ENCODE measurements at places on chromosomes 11 and 22.

DNA sequence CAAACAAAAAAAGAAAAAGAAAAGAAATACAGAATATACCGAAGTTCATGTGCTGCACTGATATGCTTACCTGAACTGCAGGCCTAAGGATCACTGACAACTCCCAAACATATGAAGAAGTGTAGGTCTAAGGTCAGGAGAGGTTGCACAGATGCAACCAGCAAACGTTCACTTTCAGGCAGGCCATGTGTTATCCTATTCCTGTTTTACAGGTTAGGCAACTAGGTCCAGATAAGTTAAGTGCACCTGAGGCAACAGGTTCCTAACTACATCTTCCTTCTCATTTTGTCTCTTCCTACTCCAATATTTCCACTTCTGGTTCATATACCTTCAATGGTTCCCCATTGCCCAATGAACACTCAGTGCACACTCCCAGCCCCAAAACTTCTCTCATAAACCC is 15.1 kb downstream of the PI4KA start:
- DNase-seq: no peak

- no peak for DNase-seq
Observed at GRCh38 chr11:78192223-78192719, 3.6 kb downstream of the USP35 start.

DNA sequence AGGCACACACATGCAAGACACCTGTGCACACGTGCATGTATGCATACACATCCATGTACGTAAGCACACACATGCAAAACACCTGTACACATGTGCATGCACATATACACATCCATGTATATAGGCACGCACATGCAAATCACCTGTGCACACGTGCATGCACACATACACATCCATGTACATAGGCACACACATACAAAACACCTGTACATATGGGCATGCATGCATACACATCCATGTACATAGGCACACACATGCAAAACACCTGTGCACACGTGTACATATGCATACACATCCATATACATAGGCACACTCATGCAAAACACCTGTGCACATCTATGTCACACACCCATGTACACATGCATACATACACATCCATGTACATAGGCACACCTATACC is 458.3 kb downstream of the TBC1D22A start:
- no peak for DNase-seq

DNA sequence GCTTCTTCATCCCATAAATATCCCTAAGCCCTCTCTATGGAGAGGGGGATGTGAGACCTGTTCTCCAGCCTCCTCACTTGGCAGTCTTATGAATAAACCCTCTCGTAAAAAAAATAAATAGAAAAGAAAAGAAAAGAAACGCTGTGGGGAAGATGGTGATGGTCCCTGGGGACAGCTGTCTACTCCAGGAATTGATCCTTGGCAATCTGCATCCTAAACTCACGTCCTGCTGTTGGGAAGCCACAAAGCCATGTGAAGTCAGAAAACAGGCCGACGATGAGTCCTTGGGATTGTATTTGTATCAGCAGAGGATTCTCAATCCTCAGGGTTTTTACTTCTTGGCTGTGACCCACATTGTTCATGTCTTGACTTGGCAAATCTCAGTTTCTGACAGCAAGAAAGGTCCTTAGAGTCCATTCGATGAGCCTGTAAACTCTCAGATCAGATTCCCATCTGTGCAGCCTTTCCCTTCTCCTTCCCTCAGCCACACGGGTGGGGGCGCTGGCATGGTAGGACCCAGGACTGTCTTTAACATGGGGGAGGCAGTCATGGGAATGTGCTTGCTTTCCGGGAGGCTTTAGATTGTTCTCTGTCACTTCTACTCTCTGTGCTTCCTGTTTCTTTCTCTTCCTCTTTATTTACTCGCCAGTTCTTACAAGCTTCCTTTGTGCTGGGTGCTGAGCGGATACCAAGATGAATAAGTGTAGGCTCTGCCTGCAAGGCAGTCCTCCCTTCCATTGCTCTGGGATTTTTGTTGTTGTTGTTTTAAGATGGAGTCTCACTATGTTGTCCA is 24.9 kb downstream of the TCP11L1 start:
- no peak for DNase-seq

GRCh38 chr11:77421041-77421723 is 52.7 kb downstream of the PAK1 start:
- no peak for DNase-seq

GRCh38 chr22:47165338-47166032 is 403.0 kb downstream of the TBC1D22A start:
- DNase-seq: no peak

GRCh38 chr11:117564321-117564720 is 232.7 kb downstream of the DSCAML1 start:
- no peak for DNase-seq

- DNase-seq: no peak
Observed at GRCh38 chr11:110830344-110830743, 118.1 kb upstream of the ARHGAP20 start.

- DNase-seq: no peak
Observed at GRCh38 chr22:17944256-17944655, 80.1 kb downstream of the MICAL3 start.

DNA sequence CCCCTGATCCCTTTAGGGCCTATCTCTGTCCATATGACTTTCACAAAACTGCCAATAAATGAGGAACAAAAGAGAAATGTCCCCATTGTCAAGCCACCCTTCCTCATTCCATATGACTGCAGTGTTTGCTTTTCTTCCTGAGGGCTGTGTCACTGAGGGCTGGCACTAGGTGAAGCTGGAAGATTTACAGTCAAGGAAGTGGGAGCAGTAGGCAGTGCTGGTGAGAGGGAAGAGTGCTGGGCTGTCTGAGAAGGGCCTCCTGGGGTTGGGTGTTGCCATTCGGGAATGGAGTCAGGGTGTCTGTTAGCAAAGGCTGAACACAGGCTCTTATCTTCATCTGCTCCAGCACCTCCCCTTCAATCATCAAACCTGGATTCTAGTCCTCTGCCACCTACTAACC is 30.9 kb downstream of the INSC start:
- no peak for DNase-seq

- no peak for DNase-seq
Observed at GRCh38 chr22:43774318-43774915, 37.7 kb downstream of the EFCAB6 start.

DNA sequence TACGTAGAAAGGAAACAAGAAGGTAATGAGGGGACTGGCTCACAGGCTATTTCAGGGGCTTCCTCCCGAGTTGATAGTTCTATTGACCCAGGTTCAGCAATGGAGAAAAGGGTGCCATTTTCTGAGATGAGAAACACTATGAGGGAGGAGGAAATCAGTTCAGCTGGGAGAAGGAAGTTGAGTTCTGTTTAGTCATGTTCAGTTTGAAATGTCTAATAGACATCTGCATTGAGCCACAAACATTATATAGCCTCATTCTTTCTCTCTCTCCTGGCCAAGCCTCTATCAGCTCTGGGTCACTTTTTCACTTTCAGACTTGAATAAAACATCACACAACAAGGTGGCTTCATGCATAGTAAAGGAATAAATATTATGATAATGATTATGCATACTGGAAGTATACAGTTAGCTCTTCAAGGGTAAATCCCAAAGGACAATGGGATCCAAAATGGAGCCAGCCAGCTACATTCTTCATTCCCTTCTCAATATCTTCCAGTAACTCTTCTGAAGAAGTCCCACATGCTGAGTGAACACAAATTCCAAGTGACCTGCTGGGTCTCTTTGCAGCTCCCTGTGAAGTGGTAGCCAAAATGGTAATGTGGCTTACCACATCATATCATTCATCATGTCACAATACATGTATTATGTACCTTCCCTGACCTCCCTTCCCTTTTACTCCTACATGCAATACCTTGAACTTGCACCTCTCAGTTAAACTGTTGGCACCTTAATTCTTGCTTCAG is 80.9 kb upstream of the CD44 start:
- DNase-seq: no peak

DNA sequence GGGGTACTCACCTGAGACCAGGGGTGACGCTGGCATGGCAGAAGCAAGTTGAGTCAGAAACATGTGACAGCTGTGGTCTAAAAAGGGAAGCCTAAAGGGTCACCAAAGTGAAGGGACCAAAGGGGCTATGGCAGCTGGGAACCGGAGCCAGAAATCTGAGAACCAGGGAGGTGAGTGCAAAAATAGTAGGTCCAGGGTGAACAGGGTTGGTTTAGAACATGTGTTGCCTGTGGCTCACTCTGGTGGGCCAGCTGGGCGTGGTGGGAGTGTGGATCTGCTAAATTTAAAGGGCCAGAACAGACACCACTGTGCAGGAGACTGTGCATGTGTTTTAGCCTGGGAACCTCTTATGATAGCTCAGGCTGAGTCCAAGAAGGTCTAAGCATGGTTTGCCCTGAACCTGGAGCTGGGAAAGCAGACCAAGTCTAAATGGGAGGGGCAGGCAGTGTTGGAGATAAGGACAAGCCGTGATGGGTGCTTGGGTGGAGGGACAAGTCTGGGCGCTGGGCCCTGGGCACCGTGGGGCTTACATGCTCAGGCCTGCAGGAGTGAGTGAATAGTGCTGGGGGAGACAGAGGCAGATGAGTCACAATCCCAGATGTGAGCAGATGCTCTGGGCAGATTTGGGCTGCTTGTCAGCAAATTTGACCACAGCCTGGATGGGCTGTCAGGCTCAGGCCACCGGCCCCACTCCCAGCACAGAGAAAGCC is 41.4 kb upstream of the ZBED5 start:
- DNase-seq: no peak

DNA sequence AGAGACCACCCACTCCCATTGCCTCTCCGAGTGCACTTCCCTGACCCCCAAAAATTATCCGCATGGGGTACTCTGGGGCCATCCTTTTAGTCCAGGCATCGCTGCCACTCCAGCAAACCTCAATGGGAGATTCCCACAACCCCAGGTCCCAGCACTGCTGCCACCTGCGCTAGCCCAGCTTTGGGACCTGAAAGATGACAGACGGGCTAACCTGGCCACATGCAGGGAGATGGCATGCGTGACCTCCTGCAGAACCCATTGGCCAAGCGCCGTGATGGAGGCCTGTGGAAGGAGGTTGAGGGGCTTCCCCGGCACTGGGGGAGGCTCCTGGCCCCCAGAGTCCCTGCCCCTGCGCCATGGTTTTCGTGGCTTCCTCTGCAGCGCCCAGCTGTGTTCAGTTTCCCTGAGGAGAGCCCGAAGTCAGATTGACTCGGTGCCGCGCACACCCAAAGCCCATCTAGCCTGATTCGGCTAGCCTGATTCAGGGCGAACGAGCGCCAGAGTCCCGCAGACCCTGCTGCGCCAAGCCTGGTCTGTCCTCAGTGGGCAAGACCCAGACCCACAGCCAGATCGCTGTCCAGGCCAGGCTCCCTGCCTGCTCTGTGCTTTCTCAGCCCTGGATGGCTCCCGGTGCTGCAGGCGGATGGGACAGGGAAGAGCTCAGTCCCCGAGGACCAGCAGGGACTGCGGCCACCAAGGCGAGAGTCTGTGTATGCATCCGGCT is 751 bp upstream of the WNT7B start:
- DNase-seq: no peak

GRCh38 chr11:132318421-132319157 is 948.2 kb downstream of the NTM start:
- no peak for DNase-seq

DNA sequence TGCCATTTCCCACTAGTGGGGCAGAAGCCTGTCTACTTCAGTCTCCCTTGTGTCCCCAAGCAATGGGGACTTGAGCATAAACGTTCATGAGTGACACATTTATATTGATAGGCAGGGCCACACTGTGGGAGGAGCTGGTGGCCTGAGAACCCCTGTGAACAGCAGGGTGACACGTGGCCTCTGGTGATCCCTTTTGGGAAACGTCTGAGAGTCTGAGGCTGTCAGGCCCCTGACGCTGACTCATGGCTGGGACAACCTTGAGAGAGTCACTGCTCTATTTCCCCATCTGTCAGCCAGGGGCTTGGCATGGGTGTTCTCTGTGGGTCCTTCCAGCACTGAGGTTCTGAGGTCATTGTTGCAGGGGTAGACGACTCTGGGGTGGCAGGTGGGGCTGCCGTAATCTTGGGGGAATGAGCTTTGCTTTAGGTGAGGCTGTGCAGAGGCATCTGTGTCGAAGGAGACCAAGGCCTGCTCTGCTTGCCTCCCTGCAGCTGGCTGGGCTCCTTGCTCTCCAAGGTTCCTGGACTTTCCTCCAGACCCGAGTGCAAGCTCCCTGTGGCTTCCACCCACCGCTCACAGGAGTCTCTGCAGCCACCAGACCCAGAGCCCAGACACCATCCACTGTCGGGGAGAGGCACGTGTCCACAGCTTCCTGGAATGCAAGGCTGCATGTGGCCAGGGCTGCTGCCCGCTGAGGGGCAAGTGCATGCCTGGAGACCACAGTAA is 54.7 kb downstream of the SMIM38 start:
- DNase-seq: no peak

DNA sequence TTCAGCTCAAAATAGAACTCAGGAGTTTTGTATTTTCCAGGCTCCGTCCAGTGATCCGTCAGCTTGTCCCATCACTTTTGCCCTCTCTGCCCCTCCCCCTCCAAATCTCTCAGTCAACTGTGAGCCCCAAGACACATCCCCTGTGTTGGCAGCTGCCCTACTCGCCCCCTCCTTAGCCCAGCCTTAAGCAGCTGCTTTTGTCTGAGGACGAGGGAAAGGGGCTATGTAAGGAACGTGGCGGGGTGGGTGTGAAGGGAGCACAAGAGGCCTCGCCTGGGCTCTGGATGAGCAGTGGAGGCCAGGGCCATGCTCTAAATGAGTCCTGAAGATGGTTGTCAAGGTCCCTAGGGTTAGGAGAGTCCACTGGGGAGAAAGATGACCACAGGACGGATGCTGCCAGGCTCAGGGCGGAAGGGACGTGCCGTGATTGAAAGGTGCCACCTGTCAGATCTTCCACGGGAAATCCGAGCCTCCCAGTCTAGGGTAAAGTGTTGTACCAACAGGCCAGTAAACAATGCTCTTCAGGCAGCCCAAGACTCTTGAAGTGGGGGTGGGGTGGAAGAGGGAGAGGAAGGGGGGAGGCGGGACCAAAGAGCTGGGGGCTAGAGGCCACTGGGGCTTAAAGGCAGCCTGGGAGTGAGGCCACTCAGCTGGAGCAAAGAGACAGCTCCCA is at the start of gene SMTNL1:
TSS of gene SMTNL1 (plus strand) at position 649 of the 673 bp plus-strand sequence. CDS start 5,048 bp downstream, outside the sequence.
- no peak for DNase-seq

- DNase-seq: no peak
Observed at GRCh38 chr11:120336641-120337354, 585 bp downstream of the ARHGEF12 start.

DNA sequence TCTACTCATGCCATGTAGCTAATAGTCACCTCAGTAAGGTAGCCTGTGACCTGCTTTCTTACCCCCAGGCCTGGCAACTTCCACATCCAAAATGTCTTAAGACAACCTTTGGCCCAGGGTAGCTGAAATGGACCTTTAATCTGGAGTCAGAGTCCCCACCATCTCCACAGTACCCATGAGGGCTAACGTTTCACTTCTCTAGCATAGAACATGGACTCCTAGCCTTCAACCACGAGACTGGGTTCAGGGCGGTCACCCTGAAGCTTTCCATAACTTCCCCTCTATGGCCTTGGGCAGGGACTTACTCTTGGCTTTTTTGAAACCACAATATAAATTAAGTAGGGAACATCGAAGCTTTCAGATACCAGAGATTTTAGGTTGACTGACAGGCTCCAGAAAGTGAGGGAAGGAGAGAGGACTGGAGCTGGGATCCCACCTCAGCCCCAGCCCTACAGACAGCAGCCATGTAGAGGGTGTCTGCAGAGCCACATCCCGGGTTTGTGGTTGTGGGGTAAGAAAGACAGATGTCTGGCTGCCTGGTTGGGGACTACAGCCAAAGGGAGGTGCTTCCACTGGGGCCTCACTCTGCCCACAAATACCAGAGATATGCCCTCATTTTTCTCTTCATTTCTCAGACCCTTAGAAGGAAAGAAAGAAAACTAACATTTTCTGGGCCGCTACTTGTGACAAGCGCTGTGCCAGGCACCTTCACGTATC is 2.6 kb downstream of the TBC1D10A start:
- no peak for DNase-seq

- DNase-seq: no peak
Observed at GRCh38 chr11:72075109-72075508, 5.2 kb downstream of the NUMA1 start.
